ENCODE measurements at places on chromosomes 4 and X.

DNA sequence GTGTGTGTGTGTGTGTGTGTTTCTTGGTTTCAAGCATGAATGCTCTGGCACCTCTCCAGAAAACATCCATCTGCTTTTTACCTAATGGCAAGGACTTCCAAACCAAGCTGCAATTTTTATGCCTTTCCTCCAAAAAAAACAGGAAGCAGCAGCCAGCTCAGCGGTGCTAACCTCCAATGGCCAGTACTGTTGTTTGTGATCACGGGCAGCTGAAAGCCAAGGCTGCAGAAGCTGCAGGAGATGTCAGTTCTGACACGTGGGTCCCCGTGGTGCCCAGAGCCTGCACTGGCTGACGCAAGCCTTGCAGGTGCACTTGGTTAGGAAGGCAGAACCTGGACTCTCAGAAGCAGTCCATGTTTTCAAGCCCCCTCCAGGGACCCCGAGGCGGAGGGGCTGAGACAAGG is 313.6 kb upstream of the DDX53 start:
- no peak for DNase-seq

- DNase-seq, result no peak
Observed at GRCh38 chr4:172985552-172985951, 183.1 kb upstream of the GALNT7 start.

DNA sequence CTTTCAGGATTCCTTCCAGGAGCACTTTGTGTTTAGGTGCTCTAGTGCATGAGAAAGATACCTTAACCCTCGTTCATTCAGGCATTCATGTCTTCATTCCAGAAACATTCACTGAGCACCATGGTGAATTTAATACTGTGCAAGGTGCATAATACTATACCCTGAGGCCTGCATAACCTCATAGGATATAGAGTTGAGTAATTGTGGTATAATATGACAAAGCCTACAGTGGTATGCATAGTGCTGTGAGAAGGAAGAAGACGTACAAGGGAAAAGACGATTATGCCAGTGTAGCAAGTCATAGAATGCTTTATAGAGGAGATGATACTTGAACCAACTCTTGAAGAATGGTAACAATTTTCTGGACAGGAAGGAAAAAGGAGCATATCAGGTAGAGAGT is 34.3 kb downstream of the MTM1 start:
- no peak for DNase-seq

- DNase-seq, result peak; percentile 40
Observed at GRCh38 chrX:137172317-137172948, 138.6 kb upstream of the GPR101 start.

- DNase-seq, result no peak
Observed at GRCh38 chr4:139912445-139912844, 241.5 kb downstream of the MAML3 start.

GRCh38 chr4:111535792-111536191 is 609.5 kb upstream of the FAM241A start:
- no peak for DNase-seq

GRCh38 chrX:119758731-119759247 is 401 bp downstream of the SOWAHD start:
- DNase-seq, result no peak

DNA sequence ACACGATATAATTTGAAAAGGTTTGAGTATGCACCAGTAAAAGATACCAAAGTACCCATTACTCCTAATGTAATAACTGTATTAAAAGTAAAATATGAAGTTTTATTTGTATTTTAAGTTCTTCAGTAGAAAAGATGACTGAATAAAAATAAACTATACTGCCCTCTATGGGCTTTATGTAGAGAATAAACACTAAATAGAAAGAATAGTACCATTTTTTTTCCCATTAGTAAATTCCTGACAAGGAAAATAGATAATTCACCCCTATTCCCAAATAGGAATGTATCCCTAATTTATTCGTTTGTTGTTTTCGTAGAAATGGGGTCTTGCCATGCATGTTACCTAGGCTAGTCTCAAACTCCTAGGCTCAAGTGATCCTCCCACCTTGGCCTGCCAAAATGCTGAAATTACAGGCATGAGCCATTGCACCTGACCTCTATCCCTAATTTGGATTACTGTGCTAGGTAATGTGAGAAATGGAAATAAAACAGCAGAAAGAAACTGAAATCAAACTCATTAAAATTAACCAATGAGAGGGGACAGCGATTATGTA is 73.6 kb upstream of the COX18 start:
- DNase-seq, result no peak

Data from COLO829 (cell line).